CD4-positive, alpha-beta T cell treated with Interleukin-2 at 100 ng/mL for 4 hours (primary cell): ENCODE measurements at places on chromosomes 3 and 15.

- DNase-seq, result no peak
Measured at GRCh38 chr15:43505738-43506137, 11.7 kb upstream of the MAP1A start.

DNA sequence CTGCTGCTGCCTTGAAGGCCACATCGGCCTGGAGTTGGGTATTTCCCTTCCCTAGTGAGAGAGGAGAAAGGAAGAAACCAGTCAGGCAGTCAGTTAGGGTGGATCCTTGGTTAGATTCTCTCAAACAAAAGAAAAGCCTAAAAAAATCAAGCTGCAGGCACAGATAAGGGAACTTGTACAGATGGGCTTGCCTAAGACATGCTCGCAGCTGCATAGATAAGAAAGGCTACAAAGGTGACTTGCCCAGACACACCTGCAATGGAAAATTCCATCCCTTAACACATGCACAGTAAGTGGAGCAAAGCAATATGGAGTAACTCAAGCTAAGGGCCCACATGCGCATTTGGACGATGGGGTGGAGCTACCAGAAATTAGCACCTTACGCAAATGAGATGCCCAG, 199.7 kb upstream of the ARPP21 start:
- DNase-seq, result no peak

- no peak for DNase-seq
Measured at GRCh38 chr15:57597431-57597830, 5.7 kb downstream of the MYZAP start.

- DNase-seq, result no peak
Measured at GRCh38 chr3:107704477-107704876, 181.7 kb downstream of the BBX start.

DNA sequence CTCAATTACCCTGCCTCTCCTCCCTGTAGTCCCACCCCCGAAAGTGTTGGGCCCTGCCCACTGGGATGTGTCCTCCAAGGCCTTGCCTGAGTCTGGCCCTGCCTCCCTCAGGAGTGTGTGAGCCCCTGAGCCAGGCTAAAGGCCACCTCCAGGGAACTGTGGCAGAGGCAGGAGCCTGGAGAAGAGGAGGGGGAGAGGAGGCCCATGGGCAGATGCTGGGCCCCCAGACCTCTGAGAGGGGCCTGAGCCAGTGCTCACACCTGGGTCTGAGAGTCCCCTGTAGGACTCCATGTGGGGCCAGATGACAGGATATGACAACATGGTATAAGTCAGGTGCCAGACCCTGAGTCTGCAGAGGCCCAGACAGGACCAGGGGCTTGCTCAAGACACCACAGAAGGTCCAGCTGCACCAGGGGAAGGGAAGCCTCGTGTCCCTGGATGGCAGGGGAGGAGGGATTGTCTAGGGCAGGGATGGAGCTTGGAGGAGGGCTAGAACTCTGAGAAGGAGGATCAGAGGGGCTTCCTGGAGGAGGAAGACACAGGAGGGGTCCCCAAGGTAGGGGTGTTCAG, 217.9 kb downstream of the TBC1D2B start:
- DNase-seq, result no peak

GRCh38 chr15:77855871-77856270, 221.6 kb downstream of the TBC1D2B start:
- no peak for DNase-seq

GRCh38 chr3:72176537-72177041, 391.6 kb upstream of the PROK2 start:
- no peak for DNase-seq

GRCh38 chr3:108131475-108132134, 40.8 kb upstream of the CD47 start:
- no peak for DNase-seq

- DNase-seq, result no peak
Measured at GRCh38 chr15:57553526-57553925, 38.2 kb upstream of the MYZAP start.

DNA sequence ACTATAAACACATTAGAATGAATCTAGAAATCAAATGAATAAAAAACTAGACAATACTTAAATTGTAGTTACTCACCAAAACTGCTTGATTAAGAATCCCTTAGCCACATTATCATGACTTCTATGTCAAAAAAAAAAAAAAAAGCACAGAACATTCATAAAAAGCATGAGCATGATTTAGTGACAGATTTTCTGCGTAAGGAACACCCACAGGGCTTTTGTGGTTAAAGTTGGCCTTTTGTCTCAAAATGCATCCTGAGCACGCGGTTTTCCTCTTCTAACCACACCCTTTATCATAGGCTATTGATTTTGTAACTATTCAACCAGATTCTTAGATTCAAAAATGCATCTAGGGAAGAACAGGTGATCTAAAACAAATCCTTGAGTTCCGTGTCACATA, 334.0 kb upstream of the NR2F2 start:
- no peak for DNase-seq

DNA sequence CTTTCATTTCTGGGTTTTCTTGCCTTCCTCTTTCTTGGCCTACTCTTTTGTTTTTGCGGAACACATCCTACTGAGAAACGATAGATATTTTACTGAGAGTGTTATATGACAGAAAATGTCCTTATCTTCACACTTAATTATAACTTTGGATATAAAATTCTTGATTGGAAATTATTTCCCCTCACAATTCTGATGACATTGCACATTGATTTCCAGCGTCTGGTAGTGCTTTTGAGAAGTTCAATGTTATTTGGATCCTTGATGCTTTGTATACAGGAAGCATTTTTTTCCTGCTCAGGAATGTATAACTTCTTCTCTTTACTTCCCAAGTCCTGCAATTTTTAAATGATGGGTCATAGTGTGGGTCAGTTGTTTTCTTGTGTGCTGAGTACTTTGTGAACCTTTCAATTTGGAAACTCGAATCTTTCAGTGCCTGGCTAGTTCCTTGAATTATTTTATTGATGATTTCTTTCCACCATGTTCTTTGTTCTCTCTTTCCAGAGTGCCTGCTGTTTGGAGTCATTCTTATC, 183.9 kb downstream of the PDCD6IP start:
- DNase-seq, result no peak

- no peak for DNase-seq
Measured at GRCh38 chr15:50506121-50506520, 40.3 kb downstream of the USP50 start.

GRCh38 chr3:53191836-53192480, 30.9 kb downstream of the PRKCD start:
- DNase-seq, result no peak
